Stimulated activated CD4-positive, alpha-beta T cell treated with anti-CD3 and anti-CD28 coated beads, Interleukin-4, amount 100 ng/mL, for 48 hours (primary cell): ENCODE measurements at places on chromosomes 5 and 9.

GRCh38 chr9:69806627-69807026, 14.0 kb upstream of the CFAP95 start:
- no peak for DNase-seq

DNA sequence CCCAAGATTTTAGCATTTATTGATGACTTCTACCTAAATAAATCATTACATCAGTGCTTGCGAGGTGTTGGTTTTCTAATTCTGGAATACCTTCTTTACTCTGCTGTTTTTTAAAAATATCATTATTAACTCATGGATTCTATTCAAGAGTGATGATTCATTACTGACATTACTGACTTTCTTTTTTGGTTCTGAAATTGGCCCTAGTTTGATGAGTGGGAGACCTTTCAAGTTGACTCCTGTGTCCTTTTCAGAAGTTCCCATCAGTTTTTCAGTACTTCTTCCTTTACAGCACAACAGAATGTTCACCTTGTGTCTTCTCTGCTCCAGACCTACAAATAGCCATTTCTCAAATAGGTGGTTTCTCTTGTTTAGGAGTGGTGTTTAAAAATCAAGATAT, 114.1 kb downstream of the PCSK5 start:
- no peak for DNase-seq

- DNase-seq = no peak
Measured at GRCh38 chr9:75200892-75201470, 112.7 kb downstream of the OSTF1 start.

DNA sequence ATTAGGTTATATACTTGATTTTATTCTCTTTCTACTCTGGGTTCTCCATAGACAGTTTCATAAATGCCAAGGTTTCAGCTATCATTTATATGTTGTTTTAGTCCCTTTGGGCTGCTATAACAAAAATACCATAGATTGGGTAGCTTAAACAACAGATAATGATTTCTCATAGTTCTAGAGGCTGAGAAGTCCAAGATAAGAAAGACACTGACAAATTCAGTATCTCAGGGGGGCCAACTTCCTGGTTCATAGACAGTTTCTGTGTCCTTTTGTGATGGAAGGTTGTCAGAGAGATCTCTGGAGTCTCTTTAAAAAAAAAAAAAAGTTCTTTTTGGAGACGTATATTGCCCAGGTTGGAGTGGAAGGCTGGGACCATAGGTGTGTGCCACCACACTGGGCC, 113.3 kb downstream of the SCAMP1 start:
- no peak for DNase-seq

DNA sequence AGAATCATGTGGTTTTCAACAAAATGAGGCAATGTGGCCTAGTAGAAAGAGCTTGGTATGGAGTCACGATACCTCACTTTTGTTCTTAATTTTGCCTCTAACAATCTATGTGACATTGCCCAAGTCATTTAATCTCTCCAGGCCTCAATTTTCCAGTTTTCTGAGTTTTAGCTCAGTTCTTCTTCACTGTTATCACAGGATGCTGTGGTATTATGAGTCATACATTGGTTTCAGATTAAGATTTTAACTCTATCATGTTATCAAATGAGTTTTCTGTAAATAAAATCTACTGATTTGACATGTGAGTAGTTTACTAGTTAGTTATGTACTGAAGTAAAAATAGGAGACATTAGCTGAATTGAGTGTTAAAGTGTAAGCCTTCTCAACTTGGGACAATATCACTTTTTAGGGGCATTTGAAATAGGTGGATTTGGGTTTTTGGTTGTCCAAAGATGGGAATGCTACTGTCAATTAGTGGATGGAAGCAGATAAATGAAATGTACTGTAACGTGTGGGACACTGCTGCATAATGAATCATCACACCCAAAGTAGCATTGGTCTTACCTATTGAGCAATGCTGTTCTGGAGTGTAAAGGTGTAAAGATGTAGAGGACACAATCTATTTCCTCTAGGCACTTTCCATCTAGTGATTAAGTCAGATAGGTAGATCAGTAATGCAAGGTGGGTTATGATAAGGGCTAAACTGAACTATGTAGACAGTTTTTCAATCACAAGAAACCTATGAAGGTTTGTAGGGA, 73.3 kb downstream of the NNT start:
- no peak for DNase-seq

DNA sequence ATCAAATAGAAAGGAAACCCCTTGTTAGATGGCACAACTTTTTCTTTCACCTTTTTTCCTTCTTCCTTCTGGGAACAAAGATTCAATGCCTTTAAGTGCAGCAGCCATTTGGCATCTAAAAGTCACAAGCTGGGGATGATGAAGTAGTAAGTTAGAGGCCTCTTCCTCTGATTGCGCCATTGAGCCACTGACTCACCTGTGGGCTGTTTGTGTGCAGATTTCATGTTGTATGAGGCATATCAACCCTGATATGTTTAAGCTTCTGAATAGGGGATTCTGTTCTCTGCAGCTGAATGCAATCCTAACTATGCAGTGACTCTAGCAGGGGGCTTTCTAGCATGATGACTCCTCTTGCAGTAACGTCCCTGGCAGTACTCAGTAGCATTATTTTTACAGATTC, 599.9 kb downstream of the CSNK1G3 start:
- no peak for DNase-seq

- DNase-seq = no peak
Measured at GRCh38 chr5:172635038-172635437, 6.0 kb upstream of the NEURL1B start.

DNA sequence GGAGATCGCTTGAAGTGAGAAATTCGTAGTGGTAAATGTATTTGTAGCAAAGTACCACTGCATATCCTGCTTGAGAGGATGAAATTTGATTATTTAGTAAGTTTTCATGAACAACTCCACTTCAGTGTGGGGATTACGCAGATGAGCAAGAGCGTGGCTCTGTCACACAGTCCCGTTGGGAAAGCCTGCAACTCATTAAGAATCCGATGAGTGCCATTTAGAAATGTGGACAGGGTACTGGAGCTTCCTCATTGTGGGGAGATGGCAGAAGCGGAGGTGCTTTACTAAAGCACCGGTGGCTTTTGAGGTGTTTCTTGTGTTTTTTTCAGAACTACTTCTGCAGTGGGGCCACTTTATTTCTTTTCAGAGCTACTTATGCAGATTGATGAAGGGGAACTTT, 1.4 kb downstream of the TJP2 start:
- no peak for DNase-seq

- no peak for DNase-seq
Measured at GRCh38 chr9:127847178-127847510, 7.3 kb downstream of the ENG start.

- DNase-seq = peak; percentile 21
Measured at GRCh38 chr9:137255448-137256114, 454 bp downstream of the NELFB start.

- no peak for DNase-seq
Measured at GRCh38 chr9:107999011-107999410, 509.4 kb upstream of the KLF4 start.

- no peak for DNase-seq
Measured at GRCh38 chr9:3268223-3268622, 257.6 kb downstream of the RFX3 start.

DNA sequence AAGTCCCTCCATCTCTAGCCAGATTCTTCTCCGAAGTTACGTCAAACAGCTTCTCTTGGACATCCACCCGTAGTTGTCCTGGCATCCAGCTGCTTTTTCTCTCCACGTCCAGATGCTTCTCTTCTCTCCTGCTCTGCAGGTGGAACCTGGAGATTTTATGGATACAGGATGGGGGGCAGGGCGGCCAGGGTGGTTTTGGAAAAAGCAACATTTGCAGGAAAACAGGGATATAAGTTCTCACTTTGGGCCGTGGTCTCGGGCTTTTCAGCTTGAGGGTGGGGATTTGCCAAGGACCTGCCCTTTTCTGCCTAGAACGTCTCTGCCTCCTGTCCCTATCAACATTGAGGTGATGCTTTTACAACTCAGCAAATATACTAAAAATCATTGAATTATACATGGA, 1941.6 kb upstream of the C9orf72 start:
- no peak for DNase-seq

GRCh38 chr9:21502586-21502985, 20.5 kb upstream of the IFNE start:
- DNase-seq = no peak

DNA sequence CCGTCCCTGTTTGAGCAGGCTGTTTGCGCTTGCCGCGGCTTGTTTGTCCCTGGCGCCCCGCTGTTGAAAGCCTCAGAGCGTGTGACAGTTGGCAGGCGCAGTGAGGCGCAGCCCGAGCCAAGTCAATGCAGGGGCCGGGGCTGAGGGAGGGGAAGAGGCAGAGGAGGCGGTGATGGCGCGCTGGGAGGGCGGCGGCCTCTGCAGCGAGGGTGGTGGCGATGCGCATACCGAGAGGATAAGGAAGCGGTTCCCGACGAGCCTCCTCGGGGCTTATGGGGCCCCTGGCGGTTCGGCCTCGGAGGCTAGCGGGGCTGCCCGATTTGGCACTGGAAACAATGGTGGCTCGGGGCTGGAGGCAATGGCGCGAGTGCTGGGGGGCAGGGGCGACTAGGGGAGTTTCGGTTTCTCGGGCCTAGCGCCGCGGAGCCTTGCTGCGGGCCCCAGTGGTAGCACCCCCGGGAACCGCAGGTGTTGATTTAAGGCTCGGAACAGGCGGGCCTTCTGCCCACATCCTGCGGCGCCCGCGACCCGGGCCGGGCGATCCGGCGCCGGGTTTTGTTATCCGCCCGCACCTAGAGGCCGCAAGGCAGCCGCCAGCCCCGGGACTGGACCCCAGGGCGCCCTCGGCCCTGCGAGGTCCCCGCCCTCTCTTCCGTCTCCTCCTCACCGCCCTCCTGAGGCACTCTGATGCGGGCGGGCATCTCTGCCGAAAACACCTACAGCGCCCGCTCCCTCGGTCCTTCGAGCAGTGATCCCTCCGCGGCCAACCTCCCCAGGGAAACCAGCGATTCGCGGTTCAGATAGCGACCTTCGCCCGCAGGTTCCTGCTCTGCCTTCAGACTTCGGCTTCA, 947 bp upstream of the LNPEP start:
- DNase-seq = peak; percentile 85

GRCh38 chr5:65722575-65723403, 784 bp downstream of the NLN start:
- no peak for DNase-seq

GRCh38 chr5:135223404-135223803, 175.6 kb downstream of the MACROH2A1 start:
- no peak for DNase-seq

DNA sequence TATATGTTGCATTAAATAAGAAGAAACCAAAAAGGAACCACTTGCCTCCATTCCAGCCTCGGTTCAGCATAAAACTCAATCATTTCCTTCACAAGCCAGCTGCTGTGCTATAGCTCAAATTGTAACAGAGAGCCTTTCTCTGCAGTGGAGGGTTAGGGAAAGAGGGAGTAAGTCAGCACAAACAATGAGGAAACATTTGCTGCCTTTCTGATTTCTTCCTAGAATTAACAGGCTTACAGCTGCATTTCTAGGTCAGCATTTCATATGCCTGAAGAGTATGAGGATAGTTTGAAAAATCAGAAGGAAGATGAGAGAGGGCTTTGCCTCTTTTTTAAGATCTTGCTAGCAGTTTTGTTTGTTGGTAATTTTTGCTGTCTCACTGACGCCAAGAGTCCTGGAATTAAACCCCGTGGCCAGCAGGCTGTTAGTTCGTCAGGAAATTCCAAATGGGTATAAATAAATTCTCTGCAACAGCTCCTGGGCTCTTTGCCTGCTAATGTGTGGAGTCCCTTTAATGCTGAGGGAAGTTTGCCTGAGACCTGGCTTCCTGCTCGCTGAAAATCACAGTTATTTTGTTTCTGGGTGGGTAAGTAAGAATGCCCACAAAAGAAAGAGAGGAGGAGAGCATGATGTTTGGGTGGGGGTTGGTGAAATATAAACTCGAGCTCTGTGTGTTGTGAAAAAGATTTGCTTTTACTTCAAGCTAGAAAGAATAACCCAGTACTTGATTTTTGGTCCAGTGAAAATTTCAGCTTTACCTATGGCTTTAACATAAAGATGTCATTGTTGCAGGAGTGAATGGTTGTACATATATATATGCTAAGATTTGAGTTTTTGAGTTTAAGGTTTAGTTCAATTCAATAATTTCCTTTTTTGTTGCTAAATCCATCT, 148.1 kb upstream of the DMRT1 start:
- no peak for DNase-seq

GRCh38 chr9:36416890-36417289, 16.8 kb upstream of the RNF38 start:
- DNase-seq = no peak

DNA sequence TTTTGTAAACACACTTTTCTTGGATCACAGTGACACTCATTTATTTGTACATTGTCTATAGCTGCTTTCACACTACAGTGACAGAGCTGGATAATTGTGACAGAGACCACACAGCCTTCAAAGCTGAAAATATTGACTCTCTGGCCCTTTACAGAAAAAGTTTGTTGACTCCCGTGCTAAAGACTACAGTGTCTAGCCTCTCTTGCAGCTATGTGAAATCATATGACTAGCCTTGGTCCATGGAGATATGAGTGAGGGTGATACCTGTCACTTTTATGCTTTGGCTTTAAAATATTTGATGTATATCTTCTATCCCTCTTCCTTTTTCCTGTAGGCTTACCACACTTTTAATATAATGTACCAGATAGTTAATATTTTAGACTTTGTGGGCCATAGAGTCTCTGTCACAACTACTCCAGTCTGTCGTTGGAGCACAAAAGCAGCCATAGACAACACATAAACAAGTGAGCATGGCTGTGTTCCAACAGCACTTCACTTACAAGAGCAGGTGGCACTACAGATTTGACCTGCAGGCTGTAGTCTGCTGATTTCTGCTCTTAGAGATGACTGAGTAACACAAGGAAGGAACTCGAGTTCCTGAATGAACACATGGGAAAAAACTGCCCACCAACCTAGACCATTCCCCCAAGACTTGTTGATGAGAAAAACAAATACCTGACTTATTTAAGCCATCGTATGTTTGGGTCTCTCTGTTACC, 73.5 kb upstream of the ANKRD55 start:
- no peak for DNase-seq

- no peak for DNase-seq
Measured at GRCh38 chr5:95883185-95884016, 60.9 kb upstream of the GLRX start.

DNA sequence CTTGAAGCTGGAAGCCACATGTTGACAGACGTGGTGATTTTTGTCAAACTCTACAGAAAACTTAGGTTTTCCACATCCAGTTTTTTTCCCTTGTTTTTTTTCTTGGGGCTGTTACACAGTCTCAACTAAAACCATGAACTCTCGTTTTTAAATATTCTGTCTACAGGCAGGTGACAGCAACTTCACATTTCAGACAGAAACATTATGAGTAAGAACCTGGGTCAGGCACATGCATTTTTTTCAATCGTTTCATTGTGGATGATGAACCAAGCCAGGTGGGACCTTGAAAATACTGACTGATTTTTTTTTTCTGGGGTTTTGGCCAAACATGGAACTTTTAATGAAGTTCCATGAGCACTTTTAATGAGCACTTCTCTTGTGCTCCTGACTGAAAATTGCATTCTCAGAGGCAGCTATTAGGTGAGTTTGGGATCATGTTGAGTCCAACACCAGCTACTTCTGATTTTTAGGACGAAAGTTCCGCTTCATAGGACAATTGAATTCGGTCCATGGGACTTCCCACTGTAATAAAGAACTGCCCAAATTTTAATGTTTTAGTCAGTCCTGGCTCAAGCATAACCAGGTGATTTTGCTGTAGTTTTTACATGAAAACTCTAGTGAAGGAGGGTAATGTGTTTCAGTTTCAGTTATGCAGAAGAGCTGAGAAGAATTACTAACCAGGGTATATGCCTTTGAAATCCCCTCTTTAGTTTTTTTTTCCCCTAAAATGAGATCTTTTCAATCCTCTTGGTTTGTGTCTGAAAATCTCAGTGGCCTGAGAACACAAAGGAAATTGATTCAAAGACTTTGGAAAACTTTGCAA, 93.2 kb upstream of the ADAMTS16 start:
- DNase-seq = no peak

- no peak for DNase-seq
Measured at GRCh38 chr5:143685246-143685815, 126.6 kb upstream of the HMHB1 start.
